Adipocyte (in vitro differentiated cells): ENCODE measurements at places on chromosomes 2 and 18.

DNA sequence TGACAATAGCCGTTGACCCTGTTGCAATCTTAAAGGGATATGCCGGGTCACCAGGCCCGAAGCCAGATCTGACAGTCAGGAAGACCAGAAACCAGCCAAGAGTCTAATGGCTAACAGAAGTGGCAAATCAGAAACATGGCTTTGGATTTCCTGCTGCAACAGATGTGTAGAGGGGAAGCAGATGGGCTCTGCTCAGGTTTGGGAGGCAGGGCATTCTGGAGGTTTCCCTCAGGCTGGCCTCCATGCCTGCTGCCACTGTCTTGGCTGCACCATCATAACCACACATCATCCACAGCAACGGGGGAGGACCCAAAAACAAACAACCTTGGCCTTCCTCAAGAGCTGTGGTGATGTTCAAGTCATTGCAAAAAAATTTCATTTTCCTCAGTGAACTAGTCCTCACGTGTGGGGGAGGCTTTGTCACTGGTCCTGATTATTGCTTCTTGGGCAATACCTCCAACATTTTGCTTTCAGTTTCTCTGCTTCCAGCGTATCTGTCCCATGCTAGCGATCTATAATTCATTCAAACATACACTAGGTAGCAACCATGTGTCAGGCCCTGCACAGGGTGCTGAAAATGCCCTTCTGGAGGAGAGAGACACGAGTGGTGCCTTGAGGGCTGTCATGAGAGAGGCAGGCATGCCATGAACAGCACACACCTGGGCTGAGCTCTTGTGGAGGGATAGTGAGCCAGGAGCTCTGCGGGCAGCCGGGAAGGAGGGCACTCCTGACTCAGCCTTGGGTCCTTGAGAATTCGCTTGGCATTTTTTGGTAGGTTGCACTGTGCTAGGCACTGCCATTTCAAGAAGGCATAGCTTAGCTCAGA lies 48.2 kb upstream of the LGALSL start:
- DNase-seq = peak; percentile 74

- DNase-seq = no peak
Observed at GRCh38 chr2:72362733-72363132, 215.1 kb upstream of the CYP26B1 start.

DNA sequence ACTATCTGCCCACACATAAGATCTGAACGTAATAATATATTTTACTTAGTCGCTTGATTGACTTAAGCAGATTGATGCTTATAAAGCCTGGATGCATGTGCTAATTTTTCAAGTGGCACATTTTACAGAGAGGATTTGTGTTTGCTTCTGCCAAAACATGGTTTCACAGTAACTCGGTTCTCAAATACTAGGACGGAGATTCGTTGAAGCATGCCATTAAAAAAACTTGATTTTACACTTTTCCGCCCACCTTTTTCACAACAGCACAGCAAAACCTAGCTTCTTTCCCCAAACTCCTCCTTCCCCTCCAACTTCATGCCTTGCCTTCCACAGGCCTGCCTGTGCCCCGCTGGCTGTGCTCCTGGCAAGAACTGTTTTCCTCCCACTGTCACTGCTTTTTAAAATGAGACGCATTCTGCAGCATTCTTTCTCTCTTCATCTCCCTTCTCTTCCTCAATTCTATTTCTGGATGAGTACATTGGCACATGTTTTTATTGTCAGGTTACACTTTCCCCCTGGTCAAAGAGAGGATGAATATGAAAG lies 55.1 kb upstream of the LMAN1 start:
- DNase-seq = no peak

DNA sequence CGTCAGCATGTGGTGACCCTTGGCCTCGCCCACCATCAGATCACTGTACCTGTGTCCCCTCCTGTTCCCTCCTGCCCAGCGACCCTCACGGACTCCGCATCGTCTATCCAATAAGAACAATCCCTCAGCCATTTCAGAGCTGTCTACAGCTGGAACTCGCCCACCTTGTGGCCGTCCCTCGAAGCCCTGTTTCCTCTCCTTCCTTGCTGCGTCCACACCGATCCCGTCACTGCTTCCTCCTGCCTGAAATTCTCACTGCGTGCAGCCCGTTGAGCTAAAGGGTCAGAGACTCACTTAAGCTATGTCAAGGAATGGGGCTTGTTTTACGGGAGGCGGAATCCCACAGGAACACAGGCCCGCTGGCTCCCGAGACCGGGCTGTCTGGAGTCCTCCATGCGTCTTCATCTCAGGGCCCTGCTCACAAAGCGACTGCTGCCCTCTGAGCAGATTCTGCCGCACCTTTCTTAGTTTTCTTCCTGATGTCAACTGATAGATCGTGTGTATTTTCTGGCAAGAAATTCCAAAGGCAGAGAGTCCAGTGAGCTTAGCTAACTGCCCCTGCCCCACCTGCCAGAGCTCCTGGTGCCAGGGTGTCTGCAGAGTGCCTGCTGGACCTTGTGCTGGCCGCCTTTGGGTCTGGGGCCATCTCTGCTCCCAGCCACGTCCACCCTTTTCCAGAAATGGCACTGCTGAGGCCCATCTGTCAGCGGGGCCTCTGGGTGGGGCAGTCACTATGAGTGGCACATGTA lies 35.3 kb downstream of the KLHL29 start:
- DNase-seq = no peak

DNA sequence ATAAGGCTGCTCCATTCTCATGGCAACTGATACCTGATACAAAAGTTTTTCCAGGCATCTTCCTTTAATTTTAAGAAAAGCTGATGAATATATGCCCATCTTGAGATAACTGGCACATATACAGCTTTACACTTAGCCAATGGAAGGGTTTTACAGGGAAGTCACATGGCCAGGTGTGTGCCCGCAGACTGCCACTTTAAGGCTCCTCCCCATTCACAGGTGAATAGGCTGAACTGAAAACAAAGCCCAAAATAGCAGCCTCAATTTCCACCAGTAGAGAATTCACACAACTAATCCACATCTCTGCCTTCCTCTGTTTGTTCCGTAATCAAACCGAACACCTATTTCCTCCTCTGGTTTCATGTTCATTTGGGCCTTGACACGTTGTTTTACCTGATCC lies 9.8 kb upstream of the ME2 start:
- no peak for DNase-seq

DNA sequence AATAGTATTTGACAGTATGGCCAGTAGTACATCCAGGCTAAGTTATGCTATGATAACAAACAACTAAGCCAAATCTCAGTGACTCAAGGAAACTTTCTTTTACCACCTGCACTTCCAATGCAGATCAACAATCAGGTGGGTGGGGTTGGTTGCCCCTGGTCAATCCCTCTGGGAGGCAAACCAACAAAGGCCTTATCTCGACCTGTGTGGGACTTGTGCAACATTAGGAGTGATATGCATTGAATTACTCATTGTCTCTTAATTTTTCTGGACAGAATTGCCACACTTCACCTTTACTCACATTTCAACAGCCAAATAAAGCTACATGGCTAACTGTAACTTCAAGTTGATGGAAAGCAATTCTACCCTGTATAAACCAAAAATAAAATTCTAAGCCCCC lies 1049.3 kb upstream of the CDH2 start:
- DNase-seq = no peak

- DNase-seq = no peak
Observed at GRCh38 chr2:100344433-100344832, 22.1 kb upstream of the LONRF2 start.

- no peak for DNase-seq
Observed at GRCh38 chr2:190569994-190570755, 35.7 kb upstream of the NEMP2 start.

GRCh38 chr2:209269024-209269423 lies 154.8 kb upstream of the MAP2 start:
- DNase-seq = no peak
